ENCODE measurements at places on chromosomes 7 and 10.

DNA sequence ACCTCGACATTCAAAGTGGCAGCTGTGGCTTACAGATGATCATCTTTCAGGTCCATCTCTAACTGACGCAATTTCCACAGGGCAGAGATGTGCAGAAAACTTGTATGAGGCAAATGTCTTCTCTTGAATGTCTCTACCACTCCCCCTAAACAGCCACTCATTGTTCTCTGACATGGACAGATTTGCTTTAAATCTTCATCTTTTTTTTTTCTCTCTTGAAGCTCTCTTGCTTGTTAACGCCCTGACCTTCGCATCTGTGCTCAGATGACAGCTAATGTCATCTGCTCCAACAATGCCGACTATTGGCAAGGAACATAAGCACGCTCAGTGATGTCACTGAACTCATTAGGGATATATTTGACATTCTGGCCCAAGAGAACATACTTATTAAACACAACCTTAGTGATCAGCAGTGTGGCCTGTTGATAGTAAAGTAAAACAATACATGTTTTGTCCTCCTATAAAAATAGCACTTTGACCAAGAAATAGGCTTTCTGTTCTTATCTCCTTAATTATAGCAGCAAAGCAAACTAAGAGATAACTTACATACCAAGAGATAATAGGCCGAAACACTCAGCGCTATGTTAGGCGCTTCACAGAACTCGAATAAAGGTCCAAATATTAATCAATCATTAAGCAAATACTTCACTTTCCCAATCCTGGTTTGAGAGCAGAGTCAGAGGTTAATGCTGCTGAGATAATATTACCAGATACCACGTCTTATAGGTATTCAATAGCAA lies 583.5 kb downstream of the PARD3 start:
- DNase-seq = no peak

- DNase-seq = no peak
These were observed 105.8 kb downstream of the TRRAP start for GRCh38 chr7:98984126-98984525.

DNA sequence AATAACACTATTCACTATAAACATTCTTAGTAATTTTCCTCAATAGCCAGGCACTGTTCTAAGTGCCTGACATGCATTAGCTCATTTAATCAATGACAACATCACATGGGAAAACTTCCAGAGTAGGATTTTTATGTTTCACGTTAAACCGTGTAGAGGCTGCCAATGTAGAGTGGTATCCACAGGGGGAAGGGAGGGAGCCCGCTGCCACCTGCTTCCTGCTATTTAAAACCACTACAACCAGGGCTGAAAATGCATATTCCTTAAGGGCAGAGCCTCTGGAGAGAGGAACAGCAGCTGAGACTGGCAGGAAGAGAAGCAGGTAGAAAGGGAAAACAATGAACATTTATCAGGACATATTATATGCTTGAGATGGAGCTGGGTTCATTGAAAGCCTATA lies 684.3 kb upstream of the AUTS2 start:
- DNase-seq = no peak

- no peak for DNase-seq
These were observed 14.9 kb downstream of the TRIM56 start for GRCh38 chr7:101099969-101100781.

DNA sequence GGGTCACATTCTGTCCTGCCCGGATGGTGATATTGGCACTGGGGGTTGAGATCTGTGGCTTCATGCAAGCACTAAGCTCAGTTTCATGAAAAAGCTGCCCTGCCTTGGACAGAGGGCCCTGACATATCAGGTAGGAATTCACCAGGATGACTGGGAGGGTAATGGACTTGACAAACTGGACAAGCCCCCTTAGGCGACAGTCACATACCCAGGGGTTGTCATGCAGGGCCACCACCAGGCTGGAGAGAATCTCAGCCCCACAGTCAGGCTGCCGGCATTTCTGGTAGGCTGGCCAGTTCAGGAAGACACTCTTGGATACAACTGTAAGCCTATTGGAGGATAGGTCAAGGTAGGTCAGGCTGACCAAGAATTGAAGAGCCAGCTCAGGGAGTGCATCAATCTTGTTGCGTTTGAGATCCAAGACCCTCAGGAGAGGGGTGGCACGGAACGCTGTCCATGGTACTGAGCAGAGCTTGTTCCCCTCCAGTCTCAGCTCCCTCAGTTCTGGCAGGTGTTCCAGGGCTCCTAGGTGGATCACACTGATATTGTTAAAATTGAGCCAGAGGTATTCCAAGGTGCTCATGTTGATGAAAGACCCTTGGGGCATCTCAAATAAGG lies 824 bp downstream of the LRIT2 start:
- DNase-seq = peak; percentile 18

GRCh38 chr7:88278881-88279280 lies 27.8 kb downstream of the STEAP4 start:
- DNase-seq = no peak
